ENCODE measurements at places on chromosomes 1 and 21.

DNA sequence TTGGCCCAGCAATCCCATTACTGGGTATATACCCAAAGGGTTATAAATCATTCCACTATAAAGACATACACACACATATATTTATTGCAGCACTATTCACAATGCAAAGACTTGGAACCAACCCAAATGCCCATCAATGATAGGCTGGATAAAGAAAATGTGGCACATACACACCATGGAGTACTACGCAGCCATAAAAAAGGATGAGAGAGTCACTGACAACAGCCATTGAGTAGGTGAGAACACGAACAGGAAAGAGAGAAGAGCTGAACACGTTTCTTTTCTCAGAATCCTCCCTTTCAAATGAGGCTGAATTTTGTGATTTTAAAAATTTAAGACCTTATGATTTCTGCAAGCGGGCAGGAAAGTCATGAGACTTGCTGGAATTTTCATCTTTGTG is 10.1 kb upstream of the RABGAP1L start:
- no peak for DNase-seq

DNA sequence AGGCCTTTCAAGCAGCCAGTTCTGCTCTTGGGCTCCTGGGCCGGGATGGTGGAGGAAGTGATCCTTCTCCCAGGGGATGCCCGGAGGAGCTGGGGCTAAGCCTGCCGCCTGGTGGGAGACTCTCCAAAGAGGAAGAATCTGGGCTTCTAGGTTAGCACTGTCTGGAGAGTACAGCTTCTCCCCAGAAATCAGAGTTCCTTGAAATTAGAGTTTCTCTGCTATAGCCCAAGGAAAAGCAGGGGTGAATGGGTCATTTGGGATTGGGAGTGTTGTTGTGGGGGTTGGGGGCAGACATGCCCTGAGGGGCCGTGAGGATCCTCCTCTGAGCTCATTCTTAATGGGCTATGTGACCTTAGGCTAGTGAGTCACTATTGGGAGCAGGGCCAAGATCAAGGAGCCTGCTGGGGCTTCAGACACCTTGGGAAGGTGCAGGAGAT is 6.5 kb downstream of the LGR6 start:
- DNase-seq = no peak

- peak; percentile 27 for DNase-seq
Observed at GRCh38 chr1:32400876-32401631, 6.8 kb upstream of the BSDC1 start.

GRCh38 chr1:157725221-157725577 is 24.6 kb upstream of the FCRL3 start:
- DNase-seq = no peak

GRCh38 chr1:19169642-19170041 is 40.4 kb downstream of the UBR4 start:
- DNase-seq = no peak

- DNase-seq = no peak
Observed at GRCh38 chr1:100995198-100995988, 30.2 kb downstream of the DPH5 start.

DNA sequence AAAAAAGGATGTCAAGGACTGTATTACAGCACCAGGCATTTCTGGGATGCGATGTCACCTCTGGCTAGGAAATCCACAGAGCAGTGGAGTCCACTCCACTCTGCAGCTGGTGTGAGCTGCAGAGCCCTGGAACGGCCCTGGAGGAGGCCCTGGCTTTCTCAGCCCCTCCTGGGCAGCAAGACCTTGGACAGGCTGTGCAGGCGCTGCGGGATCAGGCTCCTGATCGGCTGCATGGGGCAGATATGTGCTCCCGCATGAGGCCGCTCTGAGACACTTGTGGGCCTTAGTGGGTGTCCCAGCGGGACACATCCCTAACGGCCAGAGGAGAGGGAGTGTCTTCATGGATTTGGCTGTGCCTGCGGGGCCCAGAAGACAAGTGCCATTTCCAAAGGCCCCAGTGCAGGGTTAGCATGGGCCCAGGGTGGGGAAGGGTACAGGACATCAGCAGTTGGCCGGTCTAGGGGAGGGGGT is 6.2 kb downstream of the DNMT3L start:
- no peak for DNase-seq

DNA sequence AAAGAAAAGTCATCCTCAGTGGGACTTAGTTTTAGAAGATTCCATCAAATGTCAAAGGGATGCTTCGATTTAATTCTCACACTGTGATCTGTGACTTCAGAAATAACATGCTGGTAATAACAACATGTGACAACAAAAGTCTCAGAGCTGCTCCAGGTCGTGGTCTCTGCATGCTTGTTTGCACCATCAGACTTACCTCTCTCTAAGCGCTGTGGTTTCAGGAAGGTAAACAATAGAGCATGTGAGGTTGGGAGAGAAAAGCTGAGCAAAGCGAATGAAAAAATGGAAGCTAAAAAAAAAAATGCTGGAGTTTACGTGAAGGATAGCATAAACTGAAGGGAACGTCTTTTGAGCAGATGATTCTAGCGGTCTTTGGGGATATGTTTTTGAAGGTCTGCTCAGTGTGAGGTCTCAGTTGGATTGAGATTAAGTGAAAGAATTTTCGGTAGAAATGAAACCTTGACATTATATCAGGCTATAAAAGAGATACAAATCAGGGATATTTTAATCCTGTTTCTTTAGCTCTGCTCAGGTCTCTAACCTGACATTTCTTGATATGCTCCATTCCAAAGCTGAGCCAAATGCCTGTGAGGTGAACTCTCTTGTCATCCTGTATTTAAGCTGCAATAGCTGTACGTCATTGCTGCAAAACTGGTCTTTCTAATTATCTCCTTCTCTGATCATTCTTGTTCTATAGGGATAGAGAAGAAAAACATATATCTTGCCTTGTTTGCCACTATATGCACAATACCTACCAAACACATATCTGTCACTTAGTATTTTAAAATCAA is 86.5 kb downstream of the C1orf21 start:
- DNase-seq = no peak

GRCh38 chr1:243837907-243838535 is 12.0 kb downstream of the AKT3 start:
- DNase-seq = no peak

DNA sequence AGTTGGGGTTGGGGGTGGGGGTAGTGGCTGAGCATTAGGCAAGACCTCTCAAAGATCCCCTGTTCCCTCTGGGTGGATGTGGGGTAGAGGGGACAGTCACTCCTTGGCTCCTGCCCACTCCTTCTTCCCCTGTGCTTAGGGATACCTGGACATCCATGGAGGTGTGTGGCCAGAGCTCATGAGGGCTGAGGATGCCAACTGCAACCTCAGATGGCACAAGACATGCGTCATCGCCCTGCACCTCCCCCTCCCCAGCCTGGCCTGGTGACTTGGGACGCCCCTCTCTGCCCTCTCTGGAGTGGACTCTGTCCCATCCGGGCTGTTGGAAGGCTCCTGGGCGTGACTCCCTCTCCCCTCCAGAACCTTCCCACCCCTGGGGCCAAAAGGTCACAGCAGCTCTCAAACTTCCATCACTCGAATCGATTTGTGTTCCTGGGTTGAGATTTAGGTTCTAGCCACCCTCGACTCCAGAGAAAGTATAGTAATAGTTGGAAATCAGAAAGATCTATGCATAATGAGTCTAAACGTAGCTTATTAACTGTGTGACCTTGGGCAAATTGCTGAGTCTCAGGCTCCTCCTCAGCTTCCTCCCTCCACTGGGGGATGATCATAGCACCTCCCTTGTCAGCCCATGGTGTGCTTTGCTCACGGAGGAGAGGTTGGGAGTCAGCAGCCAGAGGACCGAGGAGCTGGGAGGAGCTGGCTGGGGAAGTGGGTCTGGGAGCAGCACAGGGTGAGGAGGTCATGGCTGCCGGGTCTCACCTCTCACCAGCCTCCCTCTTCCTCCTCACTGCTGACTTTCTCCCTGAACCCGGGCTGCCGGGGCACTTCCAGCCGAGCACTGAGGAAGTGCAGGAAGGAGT is 2.2 kb upstream of the PTPN7 start:
- no peak for DNase-seq

DNA sequence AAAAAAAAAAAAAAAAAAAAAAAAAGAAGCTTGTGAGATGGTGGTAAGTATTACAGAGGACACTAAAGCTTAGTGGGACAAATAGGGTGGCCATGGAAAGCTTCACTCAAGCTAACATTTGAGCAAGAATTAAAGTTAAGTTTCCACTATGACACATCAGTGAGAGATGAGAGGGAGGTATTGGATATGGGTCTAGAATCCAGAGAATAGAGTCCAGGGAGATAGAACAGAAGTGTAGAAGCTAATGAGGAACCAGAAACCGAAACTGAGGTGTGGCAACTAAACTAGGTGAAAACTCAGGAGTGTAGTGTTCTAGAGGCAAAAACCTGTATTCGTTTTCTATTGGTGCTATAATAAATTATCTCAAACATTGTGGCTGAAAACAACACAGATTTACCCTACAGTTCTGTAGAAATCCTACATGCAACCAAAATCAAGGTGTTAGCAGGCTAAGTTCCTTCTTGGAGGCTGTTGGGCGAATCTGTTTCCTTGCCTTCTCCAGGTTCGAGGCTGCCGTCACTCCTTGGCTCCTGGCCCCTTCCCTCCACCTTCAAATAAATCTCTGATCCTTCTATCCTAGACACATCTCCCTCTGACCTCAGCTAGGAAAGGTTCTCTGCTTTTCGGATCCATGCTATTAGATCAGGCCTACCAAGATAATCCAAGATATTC is 36.2 kb downstream of the PTP4A2 start:
- no peak for DNase-seq
